Renal cortex interstitium (tissue), 15 donors: ENCODE measurements at places on chromosomes 2 and 18.
A peak's percentile ranks its signal among the peaks of the same experiment; 100 is the strongest.

- DNase-seq, result no peak
Measured at GRCh38 chr18:35688757-35689156, 107.2 kb downstream of the GALNT1 start.

DNA sequence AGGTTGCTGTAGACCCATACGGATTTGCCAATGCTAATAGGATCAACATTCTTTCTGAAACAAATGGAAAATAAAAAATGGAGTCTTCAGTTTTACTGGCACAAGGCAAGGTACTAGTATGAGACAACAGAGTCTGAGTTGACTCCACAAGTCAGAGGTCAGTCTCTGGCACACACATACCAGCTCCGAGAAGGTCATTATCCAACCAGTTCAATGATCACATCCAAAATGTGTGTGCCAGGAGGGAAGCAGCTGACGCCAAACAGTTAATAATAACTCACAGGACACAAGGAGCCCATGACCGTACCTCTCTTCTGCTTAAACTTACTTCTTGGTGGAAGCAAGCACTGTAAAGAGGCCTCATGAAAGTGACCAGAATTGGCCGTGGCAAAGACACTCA is 528.6 kb downstream of the ZNF516 start:
- no peak for DNase-seq

DNA sequence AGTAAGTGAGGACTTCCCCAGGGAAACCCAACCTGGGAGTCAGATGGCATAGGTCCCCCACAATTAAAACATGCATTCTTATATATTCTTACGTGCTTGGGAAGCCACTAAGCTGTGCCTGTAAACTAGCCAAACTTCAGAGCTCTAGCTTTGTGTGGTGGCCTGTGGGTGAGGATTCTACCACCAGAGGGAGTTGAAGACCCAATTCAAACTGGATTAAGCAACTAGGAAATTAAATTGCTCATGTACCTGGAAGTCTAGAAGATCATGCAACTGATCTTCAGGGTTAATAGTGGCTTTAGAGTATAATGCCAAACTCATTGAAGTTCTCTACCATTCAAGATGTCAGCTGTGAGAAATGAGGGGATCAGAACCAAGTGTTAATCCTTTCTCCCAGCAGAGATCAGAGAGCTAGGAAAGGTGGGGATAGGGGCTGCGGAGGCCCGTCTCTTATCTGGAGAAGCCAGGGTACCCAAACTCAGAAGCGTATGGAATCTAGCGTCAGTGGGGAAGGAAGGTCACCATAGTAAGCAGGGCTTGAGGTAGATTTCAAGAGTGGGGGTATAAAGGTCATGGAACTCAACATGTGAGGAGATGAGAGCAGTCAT is 53.2 kb upstream of the CCDC85A start:
- DNase-seq, result peak; percentile 17

DNA sequence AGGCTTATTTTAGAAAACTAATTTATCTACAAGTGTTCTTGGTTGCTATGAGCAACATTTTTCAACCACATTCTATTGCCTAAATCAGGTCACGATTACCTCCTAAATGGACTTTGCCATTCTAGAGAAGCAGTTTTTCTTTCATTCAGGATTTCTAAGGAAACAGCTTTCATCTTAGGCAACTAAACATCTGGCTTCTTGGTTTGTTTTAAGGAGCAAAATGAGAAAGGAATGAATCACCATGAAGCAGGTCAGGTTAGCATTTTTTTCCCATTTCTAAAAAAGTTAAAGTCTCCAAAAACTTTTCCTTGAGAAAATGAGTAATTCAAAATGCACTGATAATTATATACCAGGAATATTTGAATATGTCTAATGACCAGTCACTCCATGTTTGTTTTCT is 114.8 kb downstream of the GAREM1 start:
- DNase-seq, result no peak

DNA sequence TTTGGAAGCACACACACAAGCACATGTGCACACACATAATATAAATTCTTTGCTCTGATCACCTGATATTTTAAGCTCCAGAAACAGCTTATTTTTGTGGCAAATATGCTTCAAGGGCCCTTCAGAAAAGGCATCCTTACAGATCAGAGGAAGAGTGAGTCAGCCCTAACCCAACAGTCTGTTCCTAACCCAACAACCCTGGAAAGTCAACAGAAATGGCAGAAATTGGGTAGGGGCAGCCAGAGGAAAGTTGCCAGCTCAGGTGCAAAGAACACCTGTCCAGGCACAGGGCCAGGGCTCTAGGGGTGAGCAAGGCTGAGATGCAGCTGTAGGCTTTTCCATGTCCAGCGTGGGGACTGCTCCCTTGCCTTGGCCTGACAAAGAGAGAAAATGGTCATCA is 6.4 kb upstream of the NCKAP5 start:
- no peak for DNase-seq

GRCh38 chr2:9644603-9645002 is 13.8 kb upstream of the YWHAQ start:
- no peak for DNase-seq

DNA sequence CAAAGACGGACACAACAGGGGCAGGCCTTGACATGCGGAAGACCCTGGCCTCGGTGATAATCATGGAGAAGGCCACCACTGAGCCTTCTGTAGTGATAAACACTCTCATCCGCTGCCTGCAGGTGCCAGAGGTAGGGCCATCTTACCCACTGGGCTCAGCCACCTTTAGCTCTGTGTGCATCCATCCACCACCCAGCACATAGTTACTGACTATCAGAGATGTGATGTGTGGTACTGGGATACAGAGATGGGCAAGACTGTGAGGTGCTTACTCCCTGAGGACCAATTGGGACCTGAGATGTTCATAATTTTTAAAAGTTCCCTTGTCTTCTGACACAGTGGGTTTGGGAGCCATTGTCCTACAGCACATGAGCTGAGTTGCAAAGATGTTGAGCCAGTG is 1.6 kb downstream of the MROH2A start:
- DNase-seq, result no peak

- DNase-seq, result peak; percentile 28
Measured at GRCh38 chr2:152098496-152099366, at the start of gene CACNB4. TSS of gene CACNB4 (minus strand) at chr2:152099044.

- DNase-seq, result no peak
Measured at GRCh38 chr2:33619028-33619427, 19.9 kb upstream of the FAM98A start.

GRCh38 chr2:67046591-67046990 is 350.5 kb upstream of the ETAA1 start:
- no peak for DNase-seq

DNA sequence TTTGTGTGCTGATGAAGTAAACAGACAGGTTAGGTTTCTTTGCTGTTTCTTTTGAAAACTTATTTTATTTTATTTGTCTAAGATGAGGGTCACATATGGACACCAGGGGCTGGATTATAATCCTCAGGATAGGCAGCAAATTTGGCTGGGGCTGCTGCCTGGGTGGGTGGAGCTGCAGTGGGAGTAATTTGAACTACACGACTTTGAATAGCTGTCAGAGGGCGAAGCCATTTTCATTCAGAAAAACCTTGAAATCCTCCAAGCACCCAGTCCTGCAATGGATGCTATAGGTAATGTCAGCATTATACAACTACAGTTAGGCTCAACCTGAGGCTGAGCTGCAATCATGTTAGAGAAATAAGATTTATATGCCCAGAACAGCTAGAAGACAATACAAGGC is 16.6 kb downstream of the SETBP1 start:
- no peak for DNase-seq

DNA sequence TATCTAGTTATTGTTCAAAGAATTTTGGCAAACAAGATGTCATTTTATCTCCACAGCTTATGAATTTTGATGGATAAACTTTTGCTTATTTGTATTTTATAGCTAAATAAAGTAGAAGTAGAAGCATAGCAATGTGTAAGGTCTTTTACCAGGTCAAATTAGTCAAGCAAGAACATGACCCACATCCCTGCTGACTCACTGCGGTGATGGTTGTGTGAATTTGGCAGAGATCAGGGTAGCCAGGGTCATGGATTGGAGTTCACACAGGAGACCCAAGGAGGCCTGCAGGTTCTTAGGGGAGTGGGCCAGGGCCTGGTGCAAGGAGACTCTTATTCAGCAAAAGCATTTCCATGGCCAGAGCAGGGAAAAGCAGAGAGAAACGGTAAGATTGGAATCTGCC is 18.7 kb downstream of the SP140 start:
- no peak for DNase-seq

- no peak for DNase-seq
Measured at GRCh38 chr2:205644018-205644417, 38.3 kb upstream of the NRP2 start.

GRCh38 chr2:71253476-71253875 is 26.6 kb upstream of the PAIP2B start:
- DNase-seq, result no peak

- no peak for DNase-seq
Measured at GRCh38 chr2:182581196-182581935, 134.7 kb upstream of the DNAJC10 start.

DNA sequence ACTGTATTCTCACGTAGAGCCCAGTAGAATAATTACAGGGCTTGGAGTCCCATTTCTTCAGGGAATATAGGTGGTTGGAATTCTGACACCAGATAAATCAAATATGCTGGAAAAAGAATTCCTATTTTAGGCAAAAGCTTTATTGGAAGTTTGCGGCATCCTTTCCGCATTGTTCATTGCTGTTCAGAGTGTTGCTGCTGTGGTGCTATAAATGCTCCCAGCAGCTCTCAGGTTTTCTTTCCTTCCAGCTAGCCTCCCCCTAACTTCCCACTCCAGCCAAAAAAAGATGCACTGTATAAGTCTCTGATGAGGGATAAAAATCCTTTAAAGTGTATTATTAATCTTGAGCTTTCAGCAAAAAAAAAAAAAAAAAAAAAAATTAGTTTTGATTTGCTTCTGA is 25.5 kb upstream of the POLR1B start:
- no peak for DNase-seq

DNA sequence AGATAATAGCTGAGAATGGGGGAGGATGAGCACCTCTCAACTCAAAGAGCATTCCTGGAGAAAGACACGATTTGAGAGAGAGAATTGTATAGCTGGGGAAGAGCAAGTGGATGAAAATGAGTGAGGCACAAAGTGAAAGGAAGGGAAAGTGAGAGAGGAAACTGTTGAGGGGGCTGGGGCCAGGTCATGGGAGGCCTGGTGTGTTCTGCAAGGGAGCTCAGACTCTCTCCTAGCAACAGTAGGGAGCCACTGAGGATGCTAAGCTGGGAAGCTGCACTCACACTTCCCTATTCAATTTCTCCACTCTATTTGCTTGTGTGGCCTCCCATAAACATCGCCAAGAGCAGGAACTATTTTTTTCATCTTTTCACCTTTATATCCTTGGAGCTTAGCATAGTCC is 14.8 kb downstream of the EVA1A start:
- no peak for DNase-seq

GRCh38 chr2:178256382-178257042 is 62.2 kb downstream of the OSBPL6 start:
- DNase-seq, result no peak

GRCh38 chr2:29902356-29902755 is 19.0 kb downstream of the ALK start:
- no peak for DNase-seq

- no peak for DNase-seq
Measured at GRCh38 chr2:34831096-34831495, 1232.0 kb upstream of the FAM98A start.

GRCh38 chr18:9735238-9735637 is 27.1 kb downstream of the RAB31 start:
- no peak for DNase-seq

- peak; percentile 19 for DNase-seq
Measured at GRCh38 chr2:99509387-99509786, 19.6 kb upstream of the REV1 start.

- no peak for DNase-seq
Measured at GRCh38 chr2:33670392-33670937, 71.4 kb upstream of the FAM98A start.

GRCh38 chr2:181738074-181738473 is 57.8 kb upstream of the NEUROD1 start:
- no peak for DNase-seq

GRCh38 chr2:69253611-69254301 is 133.3 kb downstream of the GFPT1 start:
- DNase-seq, result no peak

DNA sequence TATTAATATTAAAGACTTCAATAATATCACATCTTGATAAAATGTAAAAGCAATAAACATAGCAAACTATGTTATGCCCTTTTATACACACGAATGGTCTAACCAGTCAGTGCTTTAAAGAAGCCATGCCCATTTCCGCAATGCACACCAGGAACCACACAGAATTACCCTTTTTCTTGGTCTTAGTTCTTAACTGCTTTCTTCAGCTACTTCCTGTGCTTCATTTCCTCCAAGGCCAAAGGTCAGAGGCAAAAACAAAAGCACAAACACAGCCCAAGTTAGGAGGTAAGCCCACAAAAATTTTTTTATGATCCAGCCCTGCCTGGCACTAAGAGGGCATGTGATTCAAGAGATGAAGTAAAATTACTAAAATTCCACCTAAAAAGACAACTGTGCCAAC is 267.2 kb downstream of the FBXO15 start:
- no peak for DNase-seq

DNA sequence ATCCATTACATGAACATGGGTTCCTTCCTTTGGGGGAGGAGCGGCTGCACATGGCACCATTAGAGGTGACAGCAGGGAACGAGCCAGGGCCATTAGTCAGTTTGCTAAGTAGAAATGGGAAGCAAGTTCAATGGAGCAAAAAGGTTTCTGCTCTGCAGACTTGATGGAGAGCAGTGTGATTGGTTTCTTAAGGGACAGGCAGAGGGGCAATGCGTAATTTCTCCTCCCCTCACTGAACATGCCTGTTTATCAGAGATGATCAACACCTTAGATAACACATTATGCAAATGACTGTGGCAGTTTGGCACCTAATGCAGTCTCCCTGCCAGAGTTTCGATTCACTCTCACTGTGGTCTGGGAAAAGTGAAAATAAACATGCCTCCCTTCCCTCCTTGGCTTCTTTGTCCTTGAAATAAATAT is 414.5 kb downstream of the STK39 start:
- DNase-seq, result no peak

DNA sequence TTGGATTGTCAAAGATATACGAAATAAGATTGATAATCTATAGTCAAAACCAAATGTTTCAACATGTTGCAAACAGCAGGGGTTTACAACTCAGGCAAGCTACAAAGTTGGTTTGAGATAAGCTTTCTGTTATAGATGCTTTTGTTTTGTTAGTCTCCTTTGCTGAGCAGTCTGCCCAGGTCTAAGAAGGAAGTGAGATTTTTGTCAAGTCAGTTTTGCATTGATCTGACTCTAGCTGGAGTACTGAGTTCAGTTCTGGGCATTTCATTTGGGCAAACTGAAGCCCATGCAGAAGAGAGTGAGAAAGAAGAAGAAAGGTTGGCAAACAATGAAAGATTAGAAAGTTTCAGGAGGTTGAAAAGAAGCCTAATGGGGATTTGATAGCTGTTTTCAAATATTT is 983.0 kb upstream of the SLC39A10 start:
- no peak for DNase-seq
